WTC11 (cell line): ENCODE measurements at places on chromosomes 7 and 10.

- no peak overlapping the region for H3K27ac ChIP-seq
- peaks cover 2% of the 10 kb centered on the region; the same call in 1 of the 2 replicates for H3K4me1 ChIP-seq
- peaks cover 18% of the 10 kb centered on the region for H3K36me3 ChIP-seq
- DNase-seq: no peak
- H3K4me3 ChIP-seq: no peak overlapping the region
Observed at GRCh38 chr7:64878684-64879083, 24.4 kb upstream of the ZNF273 start.

- no peaks in the 10 kb centered on the region for H3K27me3 ChIP-seq
- no peak overlapping the region for H3K4me3 ChIP-seq
- peaks cover 3% of the 10 kb centered on the region; the same call in 1 of the 2 replicates for H3K36me3 ChIP-seq
- DNase-seq: no peak
- peaks cover 16% of the 10 kb centered on the region for H3K4me1 ChIP-seq
- H3K27ac ChIP-seq: no peak overlapping the region
Observed at GRCh38 chr10:14016011-14016536, 314.6 kb downstream of the FRMD4A start.

DNA sequence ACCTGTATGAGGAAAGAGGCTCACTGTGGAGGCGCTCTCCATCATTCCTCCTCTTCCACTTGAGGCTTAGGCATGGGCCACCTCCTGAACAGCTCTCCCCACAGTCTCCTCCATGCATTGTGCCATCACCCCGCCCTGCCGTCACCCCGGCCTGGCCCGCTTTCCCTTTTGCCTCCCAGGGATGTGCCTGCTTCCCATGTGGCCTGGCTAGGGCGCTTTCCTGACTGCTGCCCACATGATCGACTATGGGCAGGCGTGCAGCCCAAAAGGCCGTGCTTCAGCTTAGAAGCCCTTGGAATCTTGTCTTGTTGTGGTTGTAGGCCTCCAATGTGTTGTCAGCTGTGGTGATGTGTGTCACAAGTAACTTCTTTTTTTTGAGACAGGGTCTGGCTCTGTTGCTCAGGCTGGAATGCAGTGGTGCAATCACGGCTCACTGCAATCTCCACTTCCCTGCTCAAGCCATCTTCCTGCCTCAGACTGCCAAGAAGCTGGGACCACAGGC lies 1.8 kb upstream of the ACTR3C start:
- peaks cover 64% of the 10 kb centered on the region for H3K4me1 ChIP-seq
- H3K27me3 ChIP-seq: peaks cover 14% of the 10 kb centered on the region
- H3K4me3 ChIP-seq: peak overlapping the region; percentile 91
- peak overlapping the region; percentile 25; the same call in 1 of the 2 replicates for H3K27ac ChIP-seq

DNA sequence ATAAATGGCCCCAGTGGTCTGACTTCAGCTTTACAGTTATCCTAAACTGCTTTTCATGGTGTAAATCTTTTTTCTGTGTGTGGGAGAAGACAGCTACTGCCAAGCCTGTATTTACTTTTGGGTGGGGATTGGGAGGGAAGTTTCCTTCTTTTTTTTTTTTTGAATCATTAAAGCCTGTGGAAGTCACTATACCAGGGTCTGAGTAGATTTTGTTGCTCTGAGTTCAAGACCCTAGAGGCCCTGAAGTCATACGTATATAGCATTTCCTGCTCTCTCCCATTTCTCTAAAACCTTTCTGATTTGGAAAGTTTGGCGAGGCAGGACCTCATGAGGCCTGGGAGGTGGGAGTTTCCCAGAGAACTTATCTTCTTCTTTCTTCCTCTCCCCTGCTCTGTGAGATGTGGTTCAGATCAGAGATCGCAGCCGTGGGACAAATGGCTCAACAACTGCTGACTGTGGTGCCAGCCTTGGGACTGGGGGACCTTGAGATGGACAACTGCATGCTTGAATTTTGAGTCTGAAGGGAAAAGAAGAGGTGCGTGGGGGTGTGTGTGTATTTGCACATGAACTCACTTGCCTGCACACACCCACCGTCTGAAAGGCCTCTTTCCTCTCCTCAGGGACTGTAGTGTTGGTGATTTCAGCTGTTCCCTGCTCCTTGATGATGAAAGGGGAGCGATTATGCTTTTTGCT lies 18.1 kb downstream of the LRMDA start:
- H3K4me3 ChIP-seq: no peak overlapping the region
- no peak overlapping the region for H3K27ac ChIP-seq
- peaks cover 11% of the 10 kb centered on the region; the same call in 1 of the 2 replicates for H3K36me3 ChIP-seq
- H3K27me3 ChIP-seq: peaks cover 66% of the 10 kb centered on the region
- no peak for DNase-seq

DNA sequence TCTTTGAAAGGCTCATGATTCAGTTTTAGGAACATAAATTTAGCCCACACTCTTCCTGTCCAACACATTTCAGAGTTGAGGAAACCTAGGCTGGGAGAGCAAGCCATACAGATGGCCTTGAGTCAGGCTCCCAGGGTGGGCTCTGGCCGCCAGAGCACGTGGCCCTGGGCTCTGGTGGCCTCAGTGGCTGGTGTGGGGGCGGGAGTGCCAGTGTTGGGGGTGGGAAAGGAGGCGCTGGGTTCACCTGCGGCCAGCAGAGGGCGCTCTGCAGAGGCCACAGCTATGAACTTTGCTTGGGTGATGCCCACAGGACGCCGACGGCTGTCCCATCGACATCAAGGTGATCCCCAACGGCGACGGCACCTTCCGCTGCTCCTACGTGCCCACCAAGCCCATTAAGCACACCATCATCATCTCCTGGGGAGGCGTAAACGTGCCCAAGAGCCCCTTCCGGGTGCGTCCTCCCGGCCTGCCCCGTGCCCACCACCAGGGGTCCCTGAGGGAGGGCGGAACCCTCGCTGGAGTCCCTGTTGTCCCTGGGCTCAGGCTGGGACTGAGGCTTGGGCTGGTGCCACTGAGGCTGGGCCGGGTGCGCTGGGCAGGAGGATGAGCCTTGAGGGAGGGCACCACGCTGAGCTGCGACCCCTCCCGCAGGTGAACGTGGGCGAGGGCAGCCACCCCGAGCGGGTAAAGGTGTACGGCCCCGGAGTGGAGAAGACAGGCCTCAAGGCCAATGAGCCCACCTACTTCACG lies 11.9 kb downstream of the FLNC start:
- H3K27me3 ChIP-seq: no peaks in the 10 kb centered on the region; the same call in 1 of the 2 replicates
- H3K4me3 ChIP-seq: peak overlapping the region; percentile 40; the same call in 1 of the 2 replicates
- H3K4me1 ChIP-seq: peaks cover 8% of the 10 kb centered on the region
- no peaks in the 10 kb centered on the region for H3K36me3 ChIP-seq

DNA sequence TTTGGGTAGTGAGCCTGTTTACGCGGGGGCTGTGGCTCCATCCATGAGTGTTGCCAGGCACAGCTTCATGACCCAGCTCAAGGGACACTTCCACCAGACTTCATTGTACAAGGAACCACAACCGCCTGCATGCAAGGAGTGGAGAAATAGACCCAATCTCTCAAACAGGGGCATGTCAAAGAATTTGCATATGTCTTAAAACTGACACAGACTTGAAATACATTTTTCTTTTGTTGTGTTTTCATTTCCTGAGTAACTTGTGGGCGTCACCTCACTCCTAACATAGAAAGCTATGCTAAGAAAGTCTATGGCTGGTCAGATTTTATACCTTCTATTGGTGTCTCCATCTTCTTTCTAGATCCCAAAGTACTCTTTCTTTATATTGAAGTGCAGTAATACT lies 266.2 kb upstream of the RNF32 start:
- H3K4me1 ChIP-seq: no peaks in the 10 kb centered on the region
- peaks cover 37% of the 10 kb centered on the region for H3K36me3 ChIP-seq
- DNase-seq: no peak
- no peak overlapping the region for H3K4me3 ChIP-seq

- no peaks in the 10 kb centered on the region for H3K4me1 ChIP-seq
- no peak for DNase-seq
- H3K27me3 ChIP-seq: no peaks in the 10 kb centered on the region
- peak overlapping the region; percentile 51; the same call in 1 of the 2 replicates for H3K27ac ChIP-seq
Observed at GRCh38 chr7:6407434-6407833, 40.3 kb downstream of the DAGLB start.

DNA sequence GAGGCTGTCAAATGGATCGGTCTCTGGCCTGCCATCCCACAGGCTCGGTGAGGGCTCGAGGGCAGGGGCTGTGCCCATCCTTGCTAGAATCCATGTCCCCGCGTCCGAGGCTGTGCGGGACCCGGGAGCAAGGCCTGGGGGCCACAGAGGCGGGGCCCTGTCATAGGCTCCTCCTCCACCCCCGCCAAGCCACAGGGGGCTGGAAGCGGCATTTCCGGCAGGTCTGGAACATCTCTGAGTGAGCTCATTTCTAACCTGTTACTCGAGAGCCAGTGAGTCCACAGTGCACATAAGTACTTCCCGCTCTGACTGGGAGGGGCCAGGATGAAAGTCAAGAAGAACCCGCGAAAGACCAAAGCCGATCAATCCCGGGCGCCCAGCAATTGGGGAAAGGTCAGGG lies 57.6 kb downstream of the NKX6-2 start:
- H3K27me3 ChIP-seq: no peaks in the 10 kb centered on the region
- no peaks in the 10 kb centered on the region for H3K4me1 ChIP-seq
- H3K27ac ChIP-seq: no peak overlapping the region
- no peaks in the 10 kb centered on the region for H3K36me3 ChIP-seq
- no peak for DNase-seq
- H3K4me3 ChIP-seq: no peak overlapping the region

GRCh38 chr7:10703981-10704380 lies 269.7 kb upstream of the PHF14 start:
- H3K36me3 ChIP-seq: peaks cover 11% of the 10 kb centered on the region
- no peak for DNase-seq
- no peaks in the 10 kb centered on the region for H3K4me1 ChIP-seq

DNA sequence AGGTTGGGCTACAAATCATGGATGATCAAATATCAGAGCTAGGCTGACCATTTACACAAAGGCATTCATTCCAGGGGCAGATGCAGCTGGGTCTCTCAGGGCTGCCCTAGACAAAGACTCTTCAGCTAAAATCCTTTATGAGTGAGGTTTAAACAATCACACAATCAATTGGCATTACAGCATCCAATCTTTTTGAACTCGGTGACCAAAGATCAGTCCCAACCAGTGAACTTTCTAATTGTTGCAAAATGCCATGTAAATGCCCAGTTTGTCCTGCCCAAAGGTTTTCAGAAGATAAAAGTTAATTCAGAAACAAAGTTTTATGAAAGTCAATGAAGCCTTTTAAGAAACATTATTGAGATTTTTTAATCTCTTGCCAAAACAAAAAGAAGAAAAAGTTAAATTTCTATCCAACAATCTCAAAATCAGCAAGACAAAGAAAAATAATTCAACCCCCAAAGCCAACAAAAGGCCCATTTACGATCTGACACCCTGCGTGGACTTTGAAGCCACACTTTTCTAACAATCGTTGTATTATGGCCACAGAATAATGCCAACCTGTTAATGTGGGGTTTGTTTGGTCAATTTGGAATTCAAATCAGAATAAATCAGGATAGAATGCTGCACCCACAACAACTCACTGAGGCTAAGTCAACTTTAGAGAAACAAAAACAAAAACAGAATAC lies 40.9 kb downstream of the GPR37 start:
- H3K36me3 ChIP-seq: peaks cover 20% of the 10 kb centered on the region
- H3K27me3 ChIP-seq: no peaks in the 10 kb centered on the region; the same call in 1 of the 2 replicates
- no peak for DNase-seq
- no peak overlapping the region for H3K4me3 ChIP-seq

- no peaks in the 10 kb centered on the region for H3K36me3 ChIP-seq
- no peak overlapping the region for H3K27ac ChIP-seq
- peaks cover 23% of the 10 kb centered on the region for H3K27me3 ChIP-seq
- peaks cover 11% of the 10 kb centered on the region for H3K4me1 ChIP-seq
Observed at GRCh38 chr10:58514111-58514770, 1.6 kb downstream of the BICC1 start.

DNA sequence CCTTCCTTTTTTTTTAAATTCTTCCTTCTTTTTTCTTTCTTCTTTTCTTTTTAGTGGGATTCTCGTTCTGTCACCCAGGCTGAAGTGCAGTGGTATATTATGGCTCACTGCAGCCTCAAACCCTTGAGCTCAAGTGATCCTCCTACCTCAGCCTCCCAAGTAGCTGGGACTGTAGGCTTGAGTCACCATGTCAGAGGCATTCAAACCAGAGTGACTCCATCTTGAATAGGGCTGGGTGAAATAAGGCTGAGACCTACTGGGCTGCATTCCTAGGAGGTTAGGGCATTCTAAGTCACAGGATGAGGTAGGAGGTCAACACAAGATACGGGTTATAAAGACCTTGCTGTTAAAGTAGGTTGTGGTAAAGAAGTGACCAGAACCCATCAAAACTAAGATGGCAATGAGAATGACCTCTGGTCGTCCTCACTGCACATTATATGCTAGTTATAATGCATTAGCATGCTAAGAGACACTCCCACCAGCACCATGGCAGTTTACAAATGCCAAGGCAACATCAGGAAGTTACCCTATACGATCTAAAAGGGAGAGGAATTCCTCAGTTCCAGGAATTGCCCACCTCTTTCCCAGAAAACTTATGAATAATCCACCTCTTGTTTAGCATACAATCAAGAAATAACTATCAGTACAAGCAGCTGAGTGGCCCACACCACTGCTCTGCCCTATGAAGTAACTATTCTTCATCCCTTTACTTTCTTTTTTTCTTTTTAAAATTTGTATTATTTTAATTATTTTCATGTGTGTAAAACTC lies 99.0 kb upstream of the ITGB1 start:
- H3K4me1 ChIP-seq: peaks cover 12% of the 10 kb centered on the region
- H3K4me3 ChIP-seq: no peak overlapping the region
- H3K27ac ChIP-seq: no peak overlapping the region
- no peaks in the 10 kb centered on the region for H3K27me3 ChIP-seq
- DNase-seq: no peak

DNA sequence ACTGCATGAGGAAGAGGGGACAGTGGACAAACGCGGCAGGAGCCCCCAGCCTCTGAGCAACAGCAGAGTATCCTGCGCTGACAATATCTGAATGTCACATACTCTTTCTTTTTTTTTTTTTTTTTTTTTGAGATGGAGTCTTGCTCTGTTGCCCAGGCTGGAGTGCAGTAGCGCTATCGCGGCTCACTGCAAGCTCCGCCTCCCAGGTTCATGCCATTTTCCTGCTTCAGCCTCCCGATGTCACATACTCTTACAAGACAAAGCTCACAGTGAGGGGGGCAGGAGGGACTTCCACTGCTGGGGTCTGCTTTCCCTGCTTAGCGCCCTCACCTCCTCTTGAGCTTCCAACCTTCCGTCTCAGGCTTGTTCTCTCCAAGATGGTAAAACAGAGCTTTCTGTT lies 51.2 kb upstream of the TNS3 start:
- H3K27ac ChIP-seq: no peak overlapping the region
- peaks cover 29% of the 10 kb centered on the region for H3K4me1 ChIP-seq
- no peak for DNase-seq
- H3K27me3 ChIP-seq: peaks cover 16% of the 10 kb centered on the region

DNA sequence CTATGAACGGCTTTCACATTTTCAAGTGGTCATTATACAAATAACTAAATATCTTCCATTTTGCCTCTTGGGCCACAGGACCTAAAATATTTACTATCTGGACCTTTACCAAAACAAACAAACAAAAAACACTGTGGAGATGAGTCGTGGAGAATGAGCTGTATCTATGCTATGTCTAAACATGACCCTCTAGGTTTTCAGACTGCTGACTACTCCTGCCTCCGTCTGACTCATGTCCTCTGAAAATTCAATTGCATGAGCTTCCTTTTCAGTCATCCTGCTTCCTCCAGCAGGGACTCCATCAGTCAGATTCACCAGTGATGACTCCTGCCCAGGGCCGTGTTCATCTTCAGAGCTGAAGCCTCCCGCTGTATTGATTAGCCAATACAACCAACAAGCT lies 96.8 kb downstream of the COL28A1 start:
- DNase-seq: no peak
- H3K4me1 ChIP-seq: peaks cover 35% of the 10 kb centered on the region
- H3K27me3 ChIP-seq: no peaks in the 10 kb centered on the region
- H3K4me3 ChIP-seq: no peak overlapping the region
- no peak overlapping the region for H3K27ac ChIP-seq

- peaks cover 43% of the 10 kb centered on the region for H3K27me3 ChIP-seq
- H3K36me3 ChIP-seq: no peaks in the 10 kb centered on the region
- no peak overlapping the region for H3K27ac ChIP-seq
- DNase-seq: peak; percentile 74
- peaks cover 44% of the 10 kb centered on the region for H3K4me1 ChIP-seq
Observed at GRCh38 chr10:70461397-70462348, 16.9 kb upstream of the PALD1 start.
